Lung (tissue), 17 donors: ENCODE measurements at places on chromosomes 3 and 15. TPM values are rescaled to one million over a fixed set of nuclear protein-coding genes. Genes with fewer than 3 reads are reported as not detected.

DNA sequence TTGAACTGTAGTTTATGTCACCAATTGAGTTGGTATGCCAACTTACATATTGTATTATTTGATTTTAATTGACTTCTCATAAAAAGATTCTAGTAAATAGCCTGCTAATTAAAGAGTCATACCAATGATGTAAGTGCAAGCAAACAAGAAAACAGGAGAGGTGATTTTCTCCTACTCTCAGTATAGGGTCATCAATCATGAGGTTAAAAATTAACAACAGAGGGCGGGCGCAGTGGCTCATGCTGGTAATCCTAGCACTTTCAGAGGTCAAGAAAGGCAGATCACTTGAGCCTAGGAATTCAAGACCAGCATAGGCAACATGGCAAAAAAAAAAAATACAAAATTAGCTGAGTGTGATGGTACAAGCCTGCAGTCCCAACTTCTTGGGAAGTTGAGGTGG lies 108.7 kb downstream of the MYO9A start:
- DNase-seq, result no peak
- peaks cover 19% of the 10 kb centered on the region for H3K36me3 ChIP-seq
- no peak overlapping the region for H3K27ac ChIP-seq
- H3K4me3 ChIP-seq, result no peak overlapping the region
- no peaks in the 10 kb centered on the region for H3K27me3 ChIP-seq

- H3K27me3 ChIP-seq, result peaks cover 9% of the 10 kb centered on the region
- peaks cover 4% of the 10 kb centered on the region for H3K4me1 ChIP-seq
- peak; percentile 49 for DNase-seq
- no peak overlapping the region for H3K4me3 ChIP-seq
- H3K27ac ChIP-seq, result no peak overlapping the region
- H3K36me3 ChIP-seq, result no peaks in the 10 kb centered on the region
Measured at GRCh38 chr3:108407886-108408285, 102.5 kb downstream of the MYH15 start.

The ATP13A3 gene
- polyA plus RNA-seq, result 26.6 TPM

DNA sequence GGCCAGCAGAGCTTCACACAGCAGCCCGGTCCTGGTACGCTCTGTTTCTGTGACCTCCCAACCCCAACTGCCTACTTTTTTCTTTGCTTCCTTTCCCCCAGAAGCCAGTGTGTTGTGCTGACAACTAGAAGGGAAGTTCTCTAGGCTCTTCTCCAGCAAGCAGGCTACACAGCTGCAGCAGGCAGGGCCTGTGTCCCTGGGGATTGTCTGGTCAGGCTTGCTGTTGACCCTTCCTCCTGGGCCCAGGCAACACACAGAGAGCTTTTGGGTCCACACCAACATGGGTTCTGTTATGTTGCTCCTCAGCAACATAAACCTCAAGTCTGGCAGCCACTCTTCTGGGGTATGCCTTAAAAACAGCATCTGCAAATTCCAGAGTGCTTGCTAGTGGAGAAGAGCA lies 36.2 kb upstream of the TSPAN3 start:
- no peak overlapping the region for H3K27ac ChIP-seq
- peak; percentile 47 for DNase-seq
- peaks cover 5% of the 10 kb centered on the region for H3K36me3 ChIP-seq
- no peaks in the 10 kb centered on the region for H3K4me1 ChIP-seq
- H3K4me3 ChIP-seq, result no peak overlapping the region

The STRIT1 gene
- polyA plus RNA-seq, result not detected

DNA sequence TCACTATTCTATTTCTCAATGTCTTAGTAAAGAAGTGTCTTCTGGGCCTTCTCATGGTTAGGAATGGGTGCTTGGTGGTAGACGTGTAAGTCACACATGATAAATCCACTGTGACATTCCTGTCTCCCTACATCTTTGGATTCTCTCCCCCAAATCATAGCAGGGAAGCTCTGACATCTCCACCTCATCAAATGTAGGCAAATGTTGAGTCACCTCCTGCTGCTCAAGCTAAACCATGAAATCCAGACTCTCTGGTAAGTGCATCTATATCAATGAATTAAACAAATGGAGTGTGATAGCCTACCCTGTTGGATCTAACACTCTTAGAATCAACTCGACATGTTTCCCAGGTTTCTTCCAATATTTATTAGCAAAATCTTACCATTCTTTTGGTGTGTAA lies 42.8 kb upstream of the RPL35A start:
- no peaks in the 10 kb centered on the region for H3K4me1 ChIP-seq
- no peak overlapping the region for H3K27ac ChIP-seq
- H3K36me3 ChIP-seq, result no peaks in the 10 kb centered on the region
- no peaks in the 10 kb centered on the region for H3K27me3 ChIP-seq
- DNase-seq, result no peak
- H3K4me3 ChIP-seq, result no peak overlapping the region

The GPR62 gene
- 0.05 TPM for polyA plus RNA-seq

The FRMD4B gene
- 16.6 TPM for polyA plus RNA-seq

The ECE2 gene
- not detected for polyA plus RNA-seq

The GHSR gene
- polyA plus RNA-seq, result not detected

- H3K27me3 ChIP-seq, result no peaks in the 10 kb centered on the region
- no peak overlapping the region for H3K4me3 ChIP-seq
- DNase-seq, result no peak
- no peaks in the 10 kb centered on the region for H3K36me3 ChIP-seq
Measured at GRCh38 chr15:42143356-42143755, 13.1 kb downstream of the PLA2G4F start.

DNA sequence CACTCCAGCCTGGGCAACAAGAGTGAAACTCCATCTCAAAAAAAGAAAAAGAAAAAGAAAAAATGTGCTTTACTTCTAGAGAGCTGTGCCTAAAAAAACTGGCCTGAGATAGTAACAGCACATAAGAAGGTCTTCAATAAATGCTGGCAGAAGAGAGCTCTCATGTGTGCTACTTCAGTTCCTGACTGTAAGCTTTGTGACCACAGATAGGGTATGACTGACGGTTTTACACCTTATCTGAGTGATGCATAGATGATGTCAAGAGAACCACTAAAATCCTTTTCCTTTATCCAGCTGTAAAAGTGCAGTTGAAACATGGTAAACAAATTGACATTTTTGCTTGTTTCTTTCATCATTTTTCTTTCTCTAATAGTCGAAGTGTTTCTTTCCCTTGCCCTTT lies 127.9 kb downstream of the C3orf70 start:
- H3K27me3 ChIP-seq, result no peaks in the 10 kb centered on the region
- no peak overlapping the region for H3K27ac ChIP-seq

- no peaks in the 10 kb centered on the region for H3K27me3 ChIP-seq
- H3K36me3 ChIP-seq, result no peaks in the 10 kb centered on the region
- no peaks in the 10 kb centered on the region for H3K4me1 ChIP-seq
- no peak for DNase-seq
Measured at GRCh38 chr3:115187149-115187757, 40.2 kb upstream of the ZBTB20 start.

DNA sequence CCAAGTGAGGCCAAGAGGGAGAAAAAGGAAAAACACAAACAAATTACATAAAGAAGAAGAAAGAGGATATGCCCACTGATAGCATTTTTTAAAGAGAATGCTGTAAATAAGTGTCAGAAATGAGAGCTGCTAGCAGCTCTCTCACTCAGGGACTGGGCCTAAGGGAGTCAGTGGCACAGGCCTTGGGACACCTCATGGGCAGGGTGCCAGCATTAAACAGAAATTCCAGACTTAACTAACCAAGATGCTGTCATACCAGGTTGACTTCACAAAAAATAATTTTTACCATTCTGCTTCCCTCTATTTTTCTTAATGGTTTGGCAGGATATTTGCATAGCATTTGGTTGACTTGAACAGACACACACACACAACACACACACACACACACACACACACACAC lies 92.3 kb upstream of the ADAMTSL3 start:
- no peaks in the 10 kb centered on the region for H3K27me3 ChIP-seq
- no peak for DNase-seq
- no peak overlapping the region for H3K27ac ChIP-seq
- no peaks in the 10 kb centered on the region for H3K4me1 ChIP-seq
- H3K4me3 ChIP-seq, result no peak overlapping the region

DNA sequence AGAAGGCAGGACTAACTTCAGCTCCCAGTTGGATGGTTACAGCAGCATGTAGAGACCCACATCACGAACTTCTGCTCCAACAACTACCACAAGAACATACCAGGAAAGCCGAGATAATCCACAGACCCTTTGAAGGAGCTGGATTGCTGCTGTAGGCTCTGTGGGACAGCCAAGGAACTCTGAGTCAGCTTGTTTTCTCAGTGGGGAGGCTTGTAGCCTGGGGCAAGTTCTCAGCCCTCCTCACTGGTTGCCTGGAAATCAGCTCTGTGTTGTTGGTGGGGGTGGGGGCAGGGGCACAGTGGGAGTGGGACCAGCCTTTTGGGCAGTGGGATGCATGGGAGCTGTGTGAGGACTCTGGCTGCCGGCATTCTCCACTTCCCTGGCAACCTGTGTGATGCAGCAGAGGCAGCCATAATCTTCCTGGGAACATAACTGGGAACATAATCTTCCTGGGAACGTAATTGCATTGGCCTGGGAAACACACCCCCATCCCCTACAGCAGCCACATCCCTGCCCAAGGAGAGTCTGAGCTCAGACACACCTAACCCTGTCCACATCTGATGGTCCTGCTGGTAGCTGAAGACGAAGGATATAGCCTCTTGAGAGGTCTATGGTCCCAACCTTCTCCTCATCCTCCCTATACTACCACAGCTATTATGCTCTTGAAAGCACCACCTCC lies 153.1 kb downstream of the PEAK1 start:
- no peaks in the 10 kb centered on the region for H3K27me3 ChIP-seq
- no peak overlapping the region for H3K4me3 ChIP-seq
- no peak overlapping the region for H3K27ac ChIP-seq
- DNase-seq, result no peak
- H3K4me1 ChIP-seq, result peaks cover 6% of the 10 kb centered on the region
- peaks cover 3% of the 10 kb centered on the region for H3K36me3 ChIP-seq

DNA sequence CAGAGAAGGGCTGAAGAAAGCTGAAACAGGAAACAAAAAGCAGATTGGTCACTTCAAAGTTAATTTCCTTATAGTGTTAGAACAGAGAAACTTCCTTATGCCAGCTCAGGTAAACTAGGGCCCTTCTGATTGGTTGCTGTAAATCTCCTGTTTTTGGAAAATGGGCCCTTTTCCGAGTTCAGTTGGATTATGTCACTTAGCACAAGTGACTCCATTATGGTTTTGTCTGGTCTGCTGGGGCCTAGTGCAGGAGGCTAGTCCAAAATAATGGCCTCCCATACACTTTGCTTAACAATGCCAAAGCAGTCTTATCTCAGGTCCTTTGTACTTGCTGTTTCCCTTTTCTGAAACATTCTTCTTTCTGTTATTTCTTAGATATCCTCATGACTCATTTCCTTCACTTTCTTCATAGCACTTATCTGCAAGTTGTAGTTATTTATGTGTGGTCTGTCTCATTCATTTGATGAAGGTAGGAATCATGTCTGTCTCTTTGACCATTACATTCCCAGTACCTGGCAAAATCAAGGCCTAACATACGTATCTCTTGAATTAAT lies 7.7 kb upstream of the DCP1A start:
- no peak overlapping the region for H3K27ac ChIP-seq
- no peaks in the 10 kb centered on the region for H3K36me3 ChIP-seq
- H3K4me1 ChIP-seq, result no peaks in the 10 kb centered on the region
- no peak overlapping the region for H3K4me3 ChIP-seq
- no peaks in the 10 kb centered on the region for H3K27me3 ChIP-seq
- DNase-seq, result no peak

The CCR4 gene
- 1.0 TPM for polyA plus RNA-seq

The DAZL gene
- not detected for polyA plus RNA-seq

DNA sequence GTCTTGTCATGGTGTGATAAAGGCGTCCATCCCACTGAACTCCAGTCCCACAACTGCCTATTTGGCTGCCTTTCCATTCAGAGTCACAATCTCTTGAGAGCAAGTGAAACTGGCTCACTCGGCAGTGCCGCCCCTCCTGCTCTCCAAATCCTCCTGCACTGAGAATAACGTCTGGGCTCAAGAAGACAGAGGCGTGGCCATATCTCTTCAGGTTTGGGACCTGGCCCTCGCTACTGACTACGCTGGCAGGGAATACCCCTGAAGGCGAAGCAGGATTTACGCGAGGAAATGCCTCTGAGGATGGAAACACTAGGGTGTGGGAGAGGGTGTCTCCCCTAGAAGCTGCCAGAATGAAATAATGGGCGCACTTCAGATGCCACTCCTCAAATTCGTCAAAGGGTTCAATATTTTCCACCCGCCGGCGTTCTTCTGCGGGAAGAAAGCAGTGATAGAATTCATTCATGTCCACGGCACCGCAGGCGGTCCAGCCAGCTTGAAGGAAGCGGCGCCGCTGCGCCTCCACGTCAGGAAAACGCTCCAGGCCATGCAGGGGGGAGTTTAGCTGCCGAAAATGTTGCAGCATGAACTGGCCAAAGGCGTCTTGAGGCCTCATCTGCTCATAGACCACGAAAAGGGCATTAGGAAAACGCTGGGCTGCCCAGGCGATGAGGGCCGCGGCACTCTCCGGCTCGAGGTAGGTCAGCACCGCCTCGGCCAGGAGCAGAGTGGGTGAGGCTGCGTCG lies 985 bp downstream of the LCMT2 start:
- H3K4me3 ChIP-seq, result peak overlapping the region; percentile 95
- peak; percentile 51 for DNase-seq
- no peaks in the 10 kb centered on the region for H3K27me3 ChIP-seq
- H3K36me3 ChIP-seq, result peaks cover 7% of the 10 kb centered on the region
- peaks cover 11% of the 10 kb centered on the region for H3K4me1 ChIP-seq

DNA sequence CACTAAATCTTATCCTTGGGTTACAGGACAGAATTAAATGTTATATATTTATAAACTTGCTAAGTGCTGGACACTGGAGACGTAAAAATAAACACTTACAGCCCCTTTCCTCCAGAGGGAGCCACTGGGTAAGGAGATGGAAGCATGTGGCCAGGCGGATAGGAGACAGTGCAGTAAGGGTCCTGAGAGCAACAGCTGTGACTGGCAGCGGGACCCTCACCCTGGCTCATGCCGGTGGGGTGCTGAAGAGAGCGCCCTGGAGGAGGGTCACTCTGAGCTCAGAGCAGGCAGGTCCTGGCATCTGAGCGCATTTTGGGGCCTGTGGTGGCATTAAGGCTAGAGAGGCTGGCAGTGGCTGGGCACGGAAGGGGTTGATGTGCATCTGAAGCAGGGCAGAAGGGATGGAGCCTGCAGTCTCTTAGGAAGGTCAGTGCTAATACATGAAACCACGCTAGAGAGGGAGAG lies 16.0 kb downstream of the SEC61A1 start:
- H3K27me3 ChIP-seq, result no peaks in the 10 kb centered on the region
- no peak overlapping the region for H3K27ac ChIP-seq
- H3K4me1 ChIP-seq, result no peaks in the 10 kb centered on the region
- peaks cover 77% of the 10 kb centered on the region for H3K36me3 ChIP-seq
